Left lung (tissue), 14 donors: ENCODE measurements at places on chromosomes 6 and 20. TPM values are rescaled to one million over a fixed set of nuclear protein-coding genes. Genes with fewer than 3 reads are reported as not detected.

Gene TBXT
- not detected for polyA plus RNA-seq

Gene TINAG
- polyA plus RNA-seq: not detected

Gene ENPP3
- polyA plus RNA-seq: 1.1 TPM

Gene OXT
- not detected for polyA plus RNA-seq

Gene PBOV1
- polyA plus RNA-seq: 0.10 TPM

Gene DBNDD2
- 22.5 TPM for polyA plus RNA-seq

DNA sequence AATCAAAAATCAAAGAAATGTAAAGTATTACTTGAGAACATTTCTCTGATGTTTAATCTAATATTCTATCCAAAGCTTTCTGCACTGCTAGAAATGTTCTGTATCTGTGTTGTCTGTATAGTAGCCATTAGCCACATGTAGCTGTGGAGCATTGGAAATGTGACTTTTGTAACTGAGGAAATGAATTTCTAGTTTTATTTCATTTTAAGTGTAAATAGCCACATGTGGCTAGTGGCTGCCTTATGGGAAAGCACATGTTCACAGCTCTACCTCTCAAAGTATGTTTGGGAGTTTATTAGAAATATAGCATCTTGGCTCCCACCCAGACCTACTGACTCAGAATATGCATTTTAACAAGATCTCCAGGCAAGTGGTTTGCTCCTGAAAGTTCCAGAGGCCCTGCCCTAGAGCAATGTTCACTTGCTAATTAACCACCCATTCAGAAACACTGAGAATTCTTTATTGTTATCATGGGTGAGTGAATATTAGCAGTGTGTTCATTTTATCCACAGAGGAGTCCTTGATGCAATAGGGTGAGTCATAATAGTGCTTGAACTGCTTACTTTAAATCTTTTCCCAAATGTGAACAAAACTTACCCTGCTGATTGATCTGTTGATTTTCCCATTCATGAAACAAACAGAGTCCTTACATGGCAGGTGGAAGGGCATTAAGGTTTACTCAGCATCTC lies 282.7 kb downstream of the PLCB1 start:
- no peak for DNase-seq

GRCh38 chr6:168533414-168533813 lies 92.4 kb downstream of the SMOC2 start:
- DNase-seq: peak; percentile 25

DNA sequence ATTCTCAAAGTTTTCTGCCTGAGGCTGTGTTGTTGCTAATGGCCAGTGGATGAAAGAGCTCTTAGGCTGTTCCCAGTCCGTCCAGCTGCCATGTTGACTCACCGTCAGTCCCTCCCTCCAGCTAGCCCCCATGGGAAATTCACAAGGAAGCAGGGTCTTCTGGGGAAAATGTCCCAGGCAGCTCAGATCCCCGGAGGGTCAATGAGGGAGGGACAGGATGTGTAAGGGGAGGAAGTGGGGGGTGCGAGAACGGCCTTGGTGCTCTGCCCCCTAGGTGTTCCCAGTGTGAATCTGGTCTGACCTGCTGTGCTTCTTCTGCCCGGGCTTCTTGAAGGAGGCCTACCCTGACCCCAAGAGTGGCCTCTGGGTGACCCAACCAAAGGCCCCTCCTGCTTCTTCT lies 65.9 kb downstream of the CEBPB start:
- no peak for DNase-seq

DNA sequence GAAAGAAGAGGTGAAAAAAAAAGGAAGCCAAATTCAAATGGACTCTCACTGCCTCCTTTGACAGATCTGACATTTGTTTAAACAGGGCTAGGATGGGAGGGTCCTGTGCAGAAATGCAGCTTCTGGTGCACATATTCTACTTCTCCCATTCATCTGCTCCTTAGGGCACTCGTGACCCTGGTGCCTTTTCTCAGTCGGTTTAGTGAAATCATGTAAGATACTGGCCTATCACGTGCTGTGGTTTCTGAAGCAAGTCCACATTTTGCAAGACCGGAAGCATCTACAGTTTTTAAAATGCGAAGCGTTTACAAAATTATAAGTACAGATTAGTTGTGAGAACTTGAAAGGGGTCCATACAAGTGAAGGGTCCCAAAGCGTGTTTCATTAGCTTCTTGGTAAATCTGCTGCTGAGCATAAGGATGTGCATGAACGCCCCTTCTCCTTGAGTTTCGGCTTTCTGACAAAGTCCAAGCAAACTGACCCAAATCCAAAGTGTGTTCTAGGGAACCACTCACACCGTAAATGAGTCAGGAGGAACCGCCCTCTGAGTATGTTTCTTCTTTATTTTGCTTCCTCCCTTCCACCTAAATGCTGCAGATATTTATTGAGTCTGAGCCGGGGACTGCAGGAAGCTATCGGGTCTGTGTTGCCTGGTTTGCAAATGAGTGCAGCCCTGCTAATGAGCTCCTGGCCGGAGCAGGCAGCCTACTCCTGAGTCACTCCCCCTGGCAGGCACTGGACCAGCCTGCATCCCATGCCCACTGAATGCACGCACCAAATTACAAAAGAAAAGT lies 323.8 kb upstream of the JARID2 start:
- no peak for DNase-seq
